ENCODE measurements at places on chromosomes 1 and 21. TPM values are rescaled to one million over a fixed set of nuclear protein-coding genes. Genes with fewer than 3 reads are reported as not detected.

The NBPF14 gene
- 39.1 TPM for total RNA-seq

The MEX3A gene
- total RNA-seq = 11.9 TPM

The GBP4 gene
- total RNA-seq = not detected

The C1orf87 gene
- total RNA-seq = not detected

The TMEM81 gene
- 1.8 TPM for total RNA-seq

The GNAT2 gene
- 0.34 TPM for total RNA-seq

The PGLYRP4 gene
- total RNA-seq = not detected

The PCSK9 gene
- total RNA-seq = not detected
